ENCODE measurements at places on chromosomes 7 and 10.

DNA sequence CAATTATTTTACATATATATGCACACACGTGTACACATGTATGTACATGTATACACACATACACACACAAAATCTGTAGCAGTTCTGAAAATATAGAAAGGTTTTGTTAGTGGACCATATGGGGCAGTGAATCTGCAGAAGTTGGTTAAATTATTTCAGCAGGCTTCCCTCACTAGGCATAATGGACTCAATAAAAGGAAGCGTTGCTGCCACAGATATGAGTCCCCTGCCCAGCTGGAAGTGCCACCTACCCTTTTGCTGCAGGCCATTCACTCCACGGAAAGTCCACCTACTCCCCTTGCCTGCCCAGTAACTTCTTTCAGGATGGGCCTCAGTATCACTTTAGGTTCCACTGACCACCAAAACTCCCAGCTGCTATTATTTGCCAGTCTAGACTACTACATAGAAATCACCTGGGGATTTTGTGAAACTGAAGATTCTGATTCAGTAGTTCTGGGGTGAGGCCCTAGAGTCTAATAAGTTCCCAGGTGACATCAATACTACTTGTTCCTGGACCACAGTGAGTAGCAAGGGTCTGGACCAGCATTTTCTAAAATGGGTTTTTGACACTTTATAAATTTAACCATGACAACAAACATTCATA lies 29.3 kb upstream of the CROT start:
- no peak for DNase-seq

GRCh38 chr7:45584261-45585210 lies 10.4 kb downstream of the ADCY1 start:
- no peak for DNase-seq

- DNase-seq, result no peak
These were observed 621 bp upstream of the FAM13C start for GRCh38 chr10:59362959-59363381.

DNA sequence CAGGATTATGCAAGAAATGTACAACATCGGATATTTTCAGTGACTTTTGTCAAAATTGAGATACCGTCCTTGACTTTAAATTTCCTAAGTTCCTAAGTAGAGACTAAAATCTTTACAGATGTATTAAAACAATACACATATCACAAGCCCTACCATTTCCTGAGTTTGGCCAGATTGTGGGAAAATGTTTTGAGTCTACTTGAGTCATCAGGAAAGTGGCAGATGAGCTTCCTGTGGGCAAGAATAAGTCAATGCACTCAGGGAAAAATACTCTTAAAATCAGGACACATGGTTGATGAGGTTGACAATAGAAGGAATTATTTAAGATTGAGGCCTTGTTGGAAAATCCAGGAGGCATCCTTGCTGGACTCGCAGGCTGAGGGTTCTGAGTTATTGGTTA lies 162.5 kb downstream of the SNX10 start:
- no peak for DNase-seq

DNA sequence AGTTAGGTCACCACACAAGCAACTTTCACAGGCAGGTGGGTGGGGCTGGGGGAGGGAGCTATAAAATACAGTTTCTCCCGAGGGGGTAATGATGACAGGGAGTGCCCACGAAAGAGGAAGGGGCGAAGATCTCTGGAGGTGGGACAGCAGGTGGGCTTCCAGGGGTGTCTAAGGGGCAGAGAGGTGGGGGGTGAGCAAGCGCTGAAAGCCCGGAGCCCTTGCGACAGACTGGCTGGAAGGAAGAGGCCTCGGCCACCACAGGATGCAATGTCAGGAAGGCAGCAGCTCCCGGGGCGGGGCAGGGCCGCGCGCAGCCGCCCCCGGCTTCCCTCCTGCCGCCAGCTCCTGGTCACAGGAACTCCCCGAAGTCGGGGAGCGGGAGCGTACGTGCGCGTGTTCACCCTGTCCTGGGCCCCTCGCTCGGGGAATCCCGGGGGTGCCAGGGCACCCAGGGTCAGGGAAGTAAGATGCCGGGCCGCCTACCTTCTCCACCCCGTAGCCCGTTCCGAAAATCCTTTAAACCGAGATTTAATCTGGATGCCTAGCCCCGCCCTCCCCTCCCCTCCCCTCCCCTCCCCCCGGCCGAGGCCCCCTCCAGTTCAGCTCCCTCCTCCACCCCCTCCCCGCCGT lies 105.2 kb upstream of the PPIF start:
- peak; percentile 28 for DNase-seq

DNA sequence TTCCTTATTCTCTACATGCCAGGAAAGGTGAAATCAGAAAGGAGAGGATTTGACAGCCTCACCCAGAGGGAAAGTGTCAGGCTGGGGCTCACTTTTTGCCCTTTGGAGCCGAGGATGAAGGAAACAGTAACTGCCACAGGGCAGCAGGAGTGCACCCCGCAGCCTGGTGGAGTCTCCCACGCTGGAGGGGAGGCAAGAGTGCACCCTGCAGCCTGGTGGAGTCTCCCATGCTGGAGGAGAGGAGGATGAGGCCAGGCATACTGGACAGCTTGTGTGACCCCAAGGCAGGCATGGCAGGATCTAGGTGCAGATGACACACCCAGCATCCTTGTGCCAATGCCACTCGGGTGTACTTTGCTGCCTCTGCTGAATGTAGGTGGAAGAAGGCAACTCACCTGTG lies 484.0 kb downstream of the DNAJB6 start:
- DNase-seq, result no peak
